Transverse colon (tissue), 4 donors: ENCODE measurements at places on chromosomes 6 and 20. TPM values are rescaled to one million over a fixed set of nuclear protein-coding genes. Genes with fewer than 3 reads are reported as not detected.

DNA sequence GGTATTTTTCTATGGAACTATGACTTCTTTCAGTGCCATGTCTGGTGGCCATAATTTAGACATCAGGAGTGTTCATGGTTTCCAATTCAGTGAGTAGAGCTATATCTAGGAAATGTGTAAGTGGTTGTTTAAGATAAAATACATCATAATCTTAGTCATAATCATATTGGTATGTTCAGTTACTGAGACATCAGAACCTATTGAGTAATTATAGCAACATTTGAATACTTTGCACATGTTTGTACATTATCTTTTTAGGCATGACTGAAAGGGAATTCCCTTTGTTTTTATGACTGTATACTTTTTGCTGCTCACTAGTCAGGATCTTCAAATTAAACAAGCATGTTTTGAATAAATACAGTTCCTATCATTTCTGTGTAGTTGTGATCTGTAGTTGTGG is 64.0 kb downstream of the STXBP5 start:
- DNase-seq = no peak

- DNase-seq = no peak
These were observed 55.0 kb downstream of the KIF13A start for GRCh38 chr6:17932330-17932852.

DNA sequence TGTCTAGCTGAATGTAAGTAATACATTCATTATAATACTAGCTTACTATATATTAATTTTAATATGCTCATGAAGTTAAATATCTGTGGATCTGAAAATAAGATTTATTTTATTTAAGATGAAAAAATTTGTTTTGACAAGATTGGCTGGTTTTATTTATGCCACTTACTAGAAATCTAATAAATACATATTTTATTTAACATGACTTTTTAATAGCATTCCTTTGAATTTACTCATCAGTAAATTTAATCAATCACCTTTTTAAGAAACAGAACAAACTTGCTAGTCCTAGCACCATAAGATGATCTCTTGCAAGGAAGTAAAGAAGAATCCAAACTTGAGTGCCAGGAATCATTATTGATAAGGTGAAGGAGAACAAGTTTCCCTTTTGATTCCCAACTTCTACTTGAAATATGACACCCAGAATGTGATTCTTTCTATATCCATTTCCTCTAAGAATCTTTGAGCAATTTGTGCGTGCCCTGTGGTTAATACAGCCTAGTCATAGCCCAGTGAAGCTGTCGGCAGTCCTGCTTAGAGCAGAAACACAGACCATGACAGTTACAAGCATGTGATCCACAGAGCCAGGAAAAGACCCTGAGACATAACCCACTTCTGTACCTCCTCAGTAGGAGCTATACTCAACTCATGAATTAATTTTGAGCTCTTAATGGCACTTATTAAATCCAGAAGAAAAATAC is 282.3 kb upstream of the QKI start:
- no peak for DNase-seq

- DNase-seq = peak; percentile 58
These were observed 82.9 kb upstream of the MLN start for GRCh38 chr6:33886673-33887144.

DNA sequence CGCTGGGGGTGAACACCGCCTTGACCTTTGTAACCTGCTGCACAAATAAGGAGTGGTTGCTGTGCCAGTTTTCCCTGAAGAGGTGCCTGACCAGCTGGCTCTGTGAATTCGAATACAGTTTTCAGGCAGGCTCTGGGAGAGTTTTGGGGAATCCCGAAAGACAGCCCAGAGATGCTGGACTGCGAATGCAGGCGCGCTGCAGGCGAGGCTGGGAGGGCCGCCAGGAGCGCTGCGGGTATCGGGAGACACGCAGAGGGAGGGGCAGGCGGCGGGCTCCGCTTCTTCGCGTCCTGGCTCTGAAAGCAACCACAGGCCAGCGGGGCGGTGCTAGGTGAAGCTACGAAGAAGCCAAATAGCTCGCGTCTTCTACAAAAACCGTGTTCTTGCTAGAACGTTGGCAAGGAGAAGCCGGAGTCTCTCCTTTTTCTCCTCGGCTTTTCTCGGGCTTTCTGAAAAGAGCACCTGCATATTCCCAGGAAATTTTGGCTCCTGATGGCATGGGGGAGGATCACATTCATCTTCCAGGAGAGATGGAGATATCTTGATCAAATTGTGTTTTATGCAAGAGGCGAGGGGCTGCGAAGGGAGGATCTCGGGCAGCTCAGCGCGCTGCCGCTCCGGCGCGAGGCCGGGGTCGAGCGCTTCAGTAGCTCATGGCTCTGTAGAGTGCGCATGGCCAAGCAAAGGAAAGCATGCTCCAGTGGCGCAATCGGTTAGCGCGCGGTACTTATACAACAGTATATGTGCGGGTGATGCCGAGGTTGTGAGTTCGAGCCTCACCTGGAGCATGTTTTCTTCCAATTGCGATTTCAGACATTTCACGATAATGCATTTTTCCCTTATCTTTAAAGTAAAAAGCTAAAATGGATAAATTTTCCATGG is 158.1 kb upstream of the ZNF184 start:
- DNase-seq = peak; percentile 20

GRCh38 chr6:139868576-139868975 is 494.1 kb upstream of the CITED2 start:
- DNase-seq = no peak

- DNase-seq = no peak
These were observed 222.6 kb downstream of the MYLK4 start for GRCh38 chr6:2528156-2528555.

- DNase-seq = no peak
These were observed 203.0 kb downstream of the SAMD5 start for GRCh38 chr6:147711476-147711875.

DNA sequence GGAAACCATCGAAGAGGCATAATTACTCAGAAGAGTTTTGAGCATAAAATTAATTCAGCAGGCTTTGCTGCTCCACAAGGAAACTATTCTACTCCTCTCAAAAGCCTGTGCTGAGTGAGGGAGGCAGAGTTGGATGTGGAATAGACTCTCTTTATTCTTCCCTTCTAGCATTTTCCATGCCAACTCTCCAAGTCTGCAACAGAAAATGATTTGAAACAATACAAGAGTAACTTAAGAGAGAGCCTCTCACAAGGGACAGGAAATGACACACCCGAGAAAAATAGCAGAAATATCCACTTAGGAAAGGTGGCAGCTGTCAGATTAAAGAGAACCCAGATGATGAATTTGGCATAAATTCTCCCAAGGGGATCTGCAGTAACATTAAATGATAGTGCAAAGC is 26.3 kb upstream of the LAMP5 start:
- DNase-seq = no peak

GRCh38 chr6:156773935-156774852 is 3.0 kb upstream of the ARID1B start:
- DNase-seq = no peak

DNA sequence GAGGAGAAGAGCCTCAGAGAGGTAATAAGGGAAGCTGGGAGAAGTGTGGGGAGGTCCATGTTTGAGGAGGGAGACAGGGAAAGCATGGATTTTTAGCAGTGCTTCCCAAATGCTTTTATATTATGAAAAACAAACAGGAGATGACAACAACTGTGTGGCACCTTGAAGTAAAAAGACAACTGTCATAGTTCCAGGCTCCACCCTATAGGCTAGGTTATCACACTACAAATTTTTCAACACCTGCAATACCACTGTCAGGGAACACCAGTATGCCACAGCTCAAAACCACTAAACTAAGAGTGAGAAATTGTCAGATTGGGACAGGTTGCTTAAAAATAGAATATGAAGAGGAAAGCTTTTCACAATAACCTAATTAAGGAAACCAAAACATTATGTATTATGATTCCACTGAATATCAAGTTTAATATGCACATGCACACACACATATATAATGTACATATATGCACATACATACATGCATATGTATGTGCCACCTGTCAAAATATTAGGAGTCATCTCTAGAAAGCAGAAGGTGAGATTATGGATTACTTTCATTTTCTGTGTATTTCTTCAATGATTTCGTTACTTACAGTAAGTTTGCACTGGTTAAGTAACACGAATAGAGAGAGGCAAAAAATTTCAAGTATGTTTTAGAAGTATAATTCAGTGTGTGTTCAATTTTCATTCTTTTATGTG is 261.2 kb downstream of the PTPRK start:
- DNase-seq = no peak

DNA sequence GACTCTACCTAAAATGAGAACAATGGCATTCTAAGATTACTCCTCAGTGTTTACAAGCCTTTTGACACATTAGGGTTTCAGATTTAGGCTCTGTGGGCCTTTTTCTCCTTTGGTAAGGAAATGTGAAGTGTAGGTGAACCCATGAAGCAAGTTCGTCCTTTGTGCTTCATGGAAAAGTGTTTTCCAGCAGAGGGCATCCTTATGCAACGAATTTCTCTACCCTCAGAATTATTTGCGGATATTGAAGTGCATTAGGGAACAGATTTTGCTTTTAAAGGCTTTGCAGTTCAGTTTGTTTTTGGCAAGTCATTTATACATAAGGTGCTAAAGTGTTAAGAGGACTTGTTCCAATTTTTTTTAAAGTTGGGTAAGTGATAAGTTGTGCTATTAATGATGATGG is 55.7 kb upstream of the FERMT1 start:
- DNase-seq = no peak

DNA sequence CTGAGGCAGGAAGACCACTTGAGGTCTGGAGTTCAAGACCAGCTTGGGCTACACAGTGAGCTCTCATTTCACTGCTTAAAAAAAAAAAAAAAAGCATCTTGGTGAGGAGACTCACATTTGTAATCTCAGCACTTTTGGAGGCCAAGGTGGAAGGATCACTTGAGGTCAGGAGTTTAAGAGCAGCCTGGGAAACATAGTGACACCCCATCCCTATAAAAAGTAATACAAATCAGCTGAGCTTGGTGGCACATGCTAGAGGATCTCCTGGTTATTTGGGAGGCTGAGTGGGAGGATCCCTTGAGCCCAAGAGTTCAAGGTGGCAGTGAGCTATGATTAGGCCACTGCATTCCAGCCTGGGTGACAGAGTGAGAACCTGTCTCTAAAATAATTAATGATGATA is 29.4 kb upstream of the SYNCRIP start:
- DNase-seq = no peak

DNA sequence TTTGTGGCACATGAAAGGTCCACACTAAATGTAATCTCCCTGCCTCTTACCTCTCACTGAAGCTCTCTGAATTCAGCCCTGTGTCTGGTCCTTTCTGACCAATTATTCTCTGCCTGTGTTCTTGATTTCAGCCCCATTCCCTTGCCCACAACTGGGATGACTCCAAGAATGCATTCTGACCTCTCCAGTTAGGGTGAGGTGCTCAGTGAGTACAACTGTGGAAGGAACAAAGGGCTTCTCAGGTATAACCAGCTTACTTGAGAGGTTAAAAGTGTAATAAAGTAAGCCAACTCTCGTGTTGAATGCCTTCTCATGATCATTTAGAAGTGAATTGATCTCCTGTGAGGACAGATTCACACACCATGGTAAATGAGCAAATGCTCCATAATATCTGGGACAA is 88.1 kb downstream of the GCLC start:
- no peak for DNase-seq

DNA sequence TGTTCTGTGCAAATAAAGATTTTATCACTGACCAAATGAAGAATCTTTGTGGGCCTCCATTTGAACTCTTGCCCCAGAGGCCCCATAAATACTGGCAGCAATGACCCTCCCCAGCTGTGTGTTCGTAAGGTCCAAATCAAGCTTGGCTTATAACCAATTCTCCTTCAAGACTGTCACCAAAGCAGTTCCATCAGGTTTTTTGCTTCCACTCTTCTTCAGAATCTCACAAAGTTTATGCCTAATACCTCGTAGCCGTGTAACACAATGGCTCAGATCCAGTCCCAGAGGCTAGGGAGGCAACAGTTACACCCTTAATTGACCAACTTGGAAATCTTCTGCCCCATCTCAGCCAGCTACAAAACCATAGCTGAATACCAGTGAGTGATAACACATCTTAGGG is 120.5 kb downstream of the HIVEP2 start:
- DNase-seq = no peak

DNA sequence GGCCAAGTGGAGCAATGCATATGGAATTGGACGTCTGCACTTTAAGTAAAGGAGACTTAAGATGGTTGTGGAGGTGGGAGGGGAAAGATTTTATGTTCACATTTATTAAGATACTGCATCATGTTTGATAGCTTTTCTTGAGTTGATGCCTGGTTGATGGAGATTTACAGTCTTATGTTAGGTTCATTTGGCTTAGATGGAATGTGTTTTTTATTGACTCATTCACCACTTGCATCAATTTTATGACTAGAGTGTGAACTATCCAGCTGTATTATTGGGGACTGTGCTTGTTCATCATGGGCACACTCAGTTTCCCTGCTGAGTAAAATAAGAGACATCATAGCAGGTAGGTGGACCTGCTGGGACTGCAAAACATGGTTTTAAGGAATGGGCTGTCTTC is 91.2 kb upstream of the SCP2D1 start:
- no peak for DNase-seq

GRCh38 chr20:34510575-34510974 is 5.6 kb upstream of the DYNLRB1 start:
- DNase-seq = no peak

Gene CASP8AP2
- total RNA-seq = 14.1 TPM

Gene CASS4
- total RNA-seq = 1.4 TPM

Gene IL22RA2
- not detected for total RNA-seq

Gene C20orf173
- not detected for total RNA-seq

Gene LCA5
- total RNA-seq = 0.37 TPM

Gene BACH2
- total RNA-seq = 7.5 TPM

Gene FRMD1
- total RNA-seq = 47.7 TPM

Gene APMAP
- total RNA-seq = 14.9 TPM

Gene DDX27
- total RNA-seq = 20.2 TPM

Gene RAB32
- total RNA-seq = 3.7 TPM

Gene ZSCAN23
- total RNA-seq = 0.55 TPM

Gene PRICKLE4
- total RNA-seq = 52.0 TPM
